ENCODE measurements at places on chromosomes 12 and 14. TPM values are rescaled to one million over a fixed set of nuclear protein-coding genes. Genes with fewer than 3 reads are reported as not detected.

DNA sequence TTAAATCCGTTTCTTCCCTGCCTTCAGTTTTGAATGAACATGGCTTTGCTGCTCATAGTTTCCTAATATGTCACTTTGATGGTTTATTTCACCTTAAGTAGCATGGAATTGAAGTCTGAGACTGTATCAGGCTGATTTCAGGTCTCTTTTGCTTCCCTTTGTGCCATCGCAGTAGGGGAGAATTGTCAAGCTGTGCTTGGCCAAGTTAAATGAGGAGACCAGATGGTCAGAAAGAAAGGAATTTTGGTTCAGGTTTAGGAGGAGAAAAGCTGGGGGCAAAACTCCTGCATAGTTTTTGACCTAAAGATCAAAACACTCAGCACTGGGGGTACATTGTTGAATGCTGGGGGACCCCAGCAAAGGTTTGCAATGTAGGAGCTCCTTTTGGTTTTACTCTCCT, 398.4 kb downstream of the NUAK1 start:
- H3K27ac ChIP-seq = no peak overlapping the region
- DNase-seq = no peak
- H3K36me3 ChIP-seq = no peaks in the 10 kb centered on the region
- no peak overlapping the region for H3K4me3 ChIP-seq
- H3K27me3 ChIP-seq = no peaks in the 10 kb centered on the region
- H3K4me1 ChIP-seq = no peaks in the 10 kb centered on the region

Gene SDR39U1
- 57.1 TPM for total RNA-seq

DNA sequence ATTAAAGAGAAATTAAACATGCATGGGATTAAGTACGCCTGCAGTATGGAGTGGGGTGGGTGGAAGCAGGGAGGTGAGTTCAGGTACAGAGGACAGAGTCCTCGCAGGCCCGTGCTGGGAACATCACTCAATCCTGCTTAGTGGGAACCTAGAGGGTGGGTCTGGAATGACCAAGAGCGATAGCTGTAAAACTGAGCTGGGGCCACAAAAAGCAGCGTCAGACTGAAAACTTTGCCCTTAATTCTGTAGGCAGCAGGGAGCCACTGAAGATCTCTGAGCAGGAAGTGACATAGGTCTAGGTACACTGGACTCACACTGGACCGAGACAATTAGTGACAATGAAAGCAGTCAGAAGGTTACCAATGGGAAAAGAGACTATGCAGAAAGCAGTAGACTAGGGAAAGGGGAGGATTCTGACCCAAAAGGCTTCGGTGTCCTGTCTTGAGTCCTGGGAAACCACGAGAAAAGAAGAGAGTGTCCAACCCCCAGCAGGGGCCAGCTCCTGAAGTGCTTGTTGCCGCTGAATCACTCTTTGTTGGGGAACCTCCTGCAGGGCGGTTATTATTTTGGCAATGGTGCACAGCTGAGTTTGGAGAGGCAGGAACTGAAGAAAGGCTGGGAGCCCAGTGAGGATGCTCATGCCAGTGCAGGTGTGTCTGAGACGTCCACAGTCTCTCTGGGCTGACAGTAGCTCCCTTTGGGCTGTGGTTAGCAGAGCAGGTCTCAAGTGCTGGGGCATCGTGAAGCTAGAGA, 97.4 kb downstream of the PLXNC1 start:
- H3K4me3 ChIP-seq = no peak overlapping the region
- H3K27me3 ChIP-seq = no peaks in the 10 kb centered on the region
- H3K36me3 ChIP-seq = no peaks in the 10 kb centered on the region
- no peak for DNase-seq
- no peak overlapping the region for H3K27ac ChIP-seq
- no peaks in the 10 kb centered on the region for H3K4me1 ChIP-seq

Gene STAB2
- 0.53 TPM for total RNA-seq

Gene AQP6
- not detected for total RNA-seq

DNA sequence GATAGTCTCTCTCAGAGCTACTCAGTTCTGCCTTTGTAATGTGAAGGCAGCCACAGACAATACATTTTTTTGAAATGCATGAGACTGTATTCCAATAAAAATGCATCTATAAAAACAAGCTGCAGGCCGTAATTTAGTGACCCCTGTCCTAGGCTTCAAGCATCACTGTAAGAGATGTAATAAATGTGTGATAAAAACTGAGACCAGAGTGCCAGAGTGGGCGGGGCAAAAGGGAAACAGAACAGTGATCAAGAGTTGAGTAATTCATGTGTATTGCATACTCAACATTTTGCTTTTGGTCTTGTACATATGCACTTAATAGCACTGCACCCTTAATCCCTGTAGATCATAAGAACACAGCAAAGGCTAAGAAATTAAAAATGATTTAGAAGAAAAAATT, 743.5 kb downstream of the DIO2 start:
- H3K4me1 ChIP-seq = no peaks in the 10 kb centered on the region
- DNase-seq = no peak

Gene SSPN
- 3.0 TPM for total RNA-seq

Gene HOMEZ
- total RNA-seq = 13.0 TPM

DNA sequence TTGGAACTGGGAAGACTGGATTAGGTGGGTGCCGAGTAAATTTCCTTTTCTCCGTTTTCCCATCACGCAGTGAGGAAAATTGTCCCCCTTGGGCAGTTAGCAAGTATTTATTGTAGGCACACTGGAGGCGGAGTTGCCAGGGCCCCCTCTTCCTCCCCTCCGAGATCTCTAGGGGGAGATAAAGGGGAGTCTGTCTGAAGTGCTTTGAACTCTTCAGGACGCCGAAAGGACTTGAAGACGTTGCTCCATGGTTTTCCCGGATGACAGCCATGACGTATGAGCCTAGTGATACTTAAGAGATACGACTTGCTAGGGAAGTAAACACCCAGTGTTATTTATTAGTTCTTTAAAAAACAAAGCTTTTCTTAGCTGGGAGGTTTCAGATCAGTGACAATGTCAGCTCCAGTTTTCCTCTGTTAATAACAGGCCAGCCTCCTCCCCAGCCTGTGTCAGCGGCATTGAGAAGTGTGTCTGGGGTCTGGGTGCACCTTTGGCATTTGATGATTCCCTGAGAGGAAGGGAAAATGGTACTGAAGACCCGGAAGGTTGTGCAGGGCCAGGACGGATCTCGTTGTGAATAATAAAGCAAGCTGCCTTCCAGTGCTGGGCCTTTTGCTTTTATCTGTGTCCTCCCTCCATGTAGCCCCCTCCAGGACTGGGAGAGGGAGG, 78.7 kb downstream of the TSPAN9 start:
- H3K36me3 ChIP-seq = no peaks in the 10 kb centered on the region
- DNase-seq = no peak
- no peak overlapping the region for H3K27ac ChIP-seq
- H3K4me3 ChIP-seq = no peak overlapping the region
- H3K27me3 ChIP-seq = no peaks in the 10 kb centered on the region
- H3K4me1 ChIP-seq = no peaks in the 10 kb centered on the region

DNA sequence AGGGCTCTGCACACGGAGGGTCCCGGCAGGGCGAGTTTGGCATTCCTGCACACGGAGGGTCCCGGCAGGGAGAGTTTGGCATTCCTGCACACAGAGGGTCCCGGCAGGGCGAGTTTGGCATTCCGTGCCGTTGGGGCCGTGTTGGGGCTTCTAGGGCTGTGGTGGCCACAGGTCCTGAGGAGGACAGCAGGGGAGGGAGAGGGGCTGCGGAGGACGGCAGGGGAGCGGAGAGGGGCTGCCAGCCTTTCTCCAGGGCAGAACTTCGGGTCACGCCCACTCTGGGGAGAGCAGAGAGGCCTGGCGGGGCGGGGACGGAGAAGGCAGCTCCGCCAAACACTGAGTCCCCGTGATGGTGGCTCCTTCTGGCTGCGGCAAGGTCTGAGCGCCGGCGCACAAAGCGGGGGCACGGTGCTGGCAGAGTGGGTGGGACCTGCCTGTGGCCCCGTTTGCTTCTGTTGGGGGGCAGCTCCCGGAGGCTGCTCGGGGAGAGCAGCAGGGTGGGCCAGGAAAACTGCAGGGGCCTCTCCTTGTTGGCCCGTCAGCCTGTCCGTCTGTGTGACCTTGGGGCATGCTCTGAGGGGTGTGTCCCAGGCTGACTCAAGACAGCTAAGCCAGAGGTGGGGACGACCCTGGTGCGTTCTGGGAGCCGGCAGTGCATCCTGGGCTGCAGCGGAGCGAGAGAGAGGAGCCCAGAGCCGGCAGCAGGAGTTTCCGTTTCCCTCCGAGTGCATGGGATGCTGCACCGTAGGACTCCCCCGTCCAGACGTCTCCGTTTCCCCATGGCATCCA, 60.2 kb downstream of the LRCOL1 start:
- no peak for DNase-seq
- H3K4me3 ChIP-seq = no peak overlapping the region
- no peaks in the 10 kb centered on the region for H3K4me1 ChIP-seq
- H3K27me3 ChIP-seq = no peaks in the 10 kb centered on the region
- peaks cover 40% of the 10 kb centered on the region for H3K36me3 ChIP-seq

Gene WNT5B
- 0.94 TPM for total RNA-seq

GRCh38 chr12:51293696-51294095, 23.5 kb upstream of the SMAGP start:
- H3K4me3 ChIP-seq = no peak overlapping the region
- no peaks in the 10 kb centered on the region for H3K36me3 ChIP-seq
- no peaks in the 10 kb centered on the region for H3K27me3 ChIP-seq
- no peak for DNase-seq
- H3K4me1 ChIP-seq = no peaks in the 10 kb centered on the region

- H3K36me3 ChIP-seq = no peaks in the 10 kb centered on the region
- H3K27ac ChIP-seq = peak overlapping the region; percentile 41
- DNase-seq = peak; percentile 90
- H3K4me3 ChIP-seq = peak overlapping the region; percentile 58
- peaks cover 12% of the 10 kb centered on the region for H3K27me3 ChIP-seq
These were observed 1.6 kb downstream of the TMEM121 start for GRCh38 chr14:105527826-105528585.

DNA sequence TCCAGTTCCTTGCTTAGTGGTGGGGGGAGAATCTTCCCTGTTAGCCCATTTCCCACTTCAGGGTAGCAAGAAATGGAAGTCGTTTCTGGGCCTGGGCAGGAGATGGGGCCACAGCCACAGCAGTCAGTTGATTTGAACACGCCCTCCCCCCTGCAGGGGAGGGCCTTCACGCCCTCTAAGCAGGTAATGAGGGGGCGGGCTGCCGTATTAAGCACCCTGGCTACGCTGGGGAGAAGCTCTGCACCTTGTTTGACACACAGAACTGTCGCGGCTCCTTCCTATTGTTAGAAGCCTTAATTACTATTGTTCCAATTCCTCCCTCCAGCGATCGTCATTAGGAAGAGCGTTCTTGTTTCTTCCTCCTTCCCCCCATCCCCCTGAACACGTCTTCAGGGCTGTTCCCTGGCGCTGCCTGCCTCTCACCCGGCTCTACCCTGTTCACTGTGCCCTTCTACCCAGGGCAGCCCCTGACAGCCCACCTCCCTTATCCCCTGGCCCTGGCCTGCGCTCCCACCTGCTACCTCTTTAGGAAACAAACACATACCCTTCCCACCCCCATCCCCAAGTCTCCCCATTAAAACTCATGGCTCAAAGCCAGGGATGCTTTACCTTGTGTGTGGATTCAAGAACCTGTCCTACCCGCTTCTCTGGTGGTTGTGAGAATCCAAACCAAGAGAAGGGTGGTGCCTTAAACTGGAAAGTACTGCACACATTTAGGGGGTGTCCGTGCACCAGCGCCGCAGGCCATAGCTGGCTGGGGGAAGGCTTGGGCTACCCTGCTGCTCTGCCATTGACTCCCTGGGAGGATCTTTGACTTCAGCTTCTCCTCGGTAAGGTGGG, 137.6 kb downstream of the TSPAN9 start:
- no peak overlapping the region for H3K27ac ChIP-seq
- H3K4me3 ChIP-seq = no peak overlapping the region
- no peak for DNase-seq

GRCh38 chr14:21334202-21334906, 49.5 kb downstream of the SUPT16H start:
- no peak overlapping the region for H3K27ac ChIP-seq
- no peak for DNase-seq
- no peaks in the 10 kb centered on the region for H3K36me3 ChIP-seq
- no peaks in the 10 kb centered on the region for H3K27me3 ChIP-seq
- H3K4me1 ChIP-seq = no peaks in the 10 kb centered on the region

DNA sequence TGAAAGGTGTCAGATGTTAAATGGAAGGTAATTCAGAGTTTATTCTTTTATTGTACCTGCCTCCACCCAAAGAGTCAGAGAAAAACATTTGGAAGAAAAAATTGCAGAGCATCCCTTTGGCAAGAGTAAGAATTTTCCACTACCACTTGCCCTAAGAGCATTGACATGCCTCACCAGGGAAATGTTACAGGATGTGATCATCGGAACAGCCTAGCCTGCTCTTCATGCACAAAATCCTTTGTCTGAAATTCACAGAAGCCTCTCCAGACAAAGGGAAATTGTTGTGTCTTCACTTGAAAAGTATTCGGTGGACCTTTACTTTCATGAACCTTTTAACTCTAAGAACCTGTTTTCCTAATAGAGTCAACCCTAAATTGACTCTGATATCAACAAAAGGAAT, 36.9 kb downstream of the ATP2A2 start:
- no peaks in the 10 kb centered on the region for H3K27me3 ChIP-seq
- DNase-seq = no peak
- no peak overlapping the region for H3K4me3 ChIP-seq
- peaks cover 5% of the 10 kb centered on the region for H3K36me3 ChIP-seq

GRCh38 chr14:63421919-63422318, 103.2 kb upstream of the GPHB5 start:
- H3K27ac ChIP-seq = no peak overlapping the region
- no peaks in the 10 kb centered on the region for H3K4me1 ChIP-seq
- no peak overlapping the region for H3K4me3 ChIP-seq
- H3K27me3 ChIP-seq = no peaks in the 10 kb centered on the region

DNA sequence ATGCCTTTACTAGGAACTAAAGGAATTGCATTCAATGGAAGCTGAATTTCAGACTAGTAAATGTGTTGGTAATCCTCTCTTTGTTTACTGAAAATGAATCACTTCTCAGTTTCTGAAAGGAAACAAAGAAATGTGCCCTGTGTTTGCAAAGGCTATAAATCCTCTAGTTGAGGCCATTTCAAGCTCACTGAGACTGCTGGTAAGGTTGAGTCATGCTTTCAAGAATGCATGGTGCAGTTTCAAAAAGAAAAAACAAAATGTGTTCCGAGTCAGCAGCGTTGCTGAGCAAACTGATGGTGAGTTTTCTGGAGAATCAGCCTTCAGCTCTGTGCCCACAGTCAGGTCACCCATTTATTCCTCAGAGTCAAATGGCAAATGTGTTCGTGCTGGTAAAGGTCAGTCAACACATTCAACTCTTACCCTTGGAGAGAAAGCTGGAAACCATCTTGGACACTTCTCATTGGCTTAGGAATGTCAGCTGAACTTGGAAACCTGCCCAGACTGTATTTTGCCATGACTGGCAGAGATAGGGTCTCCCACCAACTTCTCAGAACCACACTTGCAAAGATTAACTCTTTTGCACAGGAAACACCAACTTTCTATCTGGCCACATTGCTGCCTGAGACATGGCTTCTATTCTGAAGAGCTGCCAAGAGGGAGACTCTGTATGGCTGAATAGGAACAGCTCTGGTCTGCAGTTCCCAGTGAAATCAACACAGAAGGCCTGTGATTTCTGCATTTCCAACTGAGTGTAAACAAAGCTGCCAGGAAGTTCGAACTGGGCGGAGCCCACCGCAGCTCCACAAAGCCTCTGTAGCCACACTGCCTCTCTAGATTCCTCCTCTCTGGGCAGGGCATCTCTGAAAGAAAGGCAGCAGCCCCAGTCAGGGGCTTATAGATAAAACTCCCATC, 484.4 kb downstream of the ATP23 start:
- H3K4me1 ChIP-seq = no peaks in the 10 kb centered on the region
- peak overlapping the region; percentile 30 for H3K27ac ChIP-seq
- no peak for DNase-seq
- no peaks in the 10 kb centered on the region for H3K36me3 ChIP-seq
- no peaks in the 10 kb centered on the region for H3K27me3 ChIP-seq

Gene KLHL42
- 16.5 TPM for total RNA-seq

GRCh38 chr12:121786440-121786825, 7.1 kb downstream of the RHOF start:
- H3K4me1 ChIP-seq = peaks cover 53% of the 10 kb centered on the region
- no peaks in the 10 kb centered on the region for H3K36me3 ChIP-seq
- H3K27ac ChIP-seq = peak overlapping the region; percentile 92
- H3K27me3 ChIP-seq = no peaks in the 10 kb centered on the region
- DNase-seq = peak; percentile 94

Gene ACOT4
- total RNA-seq = 4.7 TPM

Data from Peyer's patch (tissue), 4 donors.